ENCODE measurements at places on chromosomes 11 and 22. TPM values are rescaled to one million over a fixed set of nuclear protein-coding genes. Genes with fewer than 3 reads are reported as not detected.

DNA sequence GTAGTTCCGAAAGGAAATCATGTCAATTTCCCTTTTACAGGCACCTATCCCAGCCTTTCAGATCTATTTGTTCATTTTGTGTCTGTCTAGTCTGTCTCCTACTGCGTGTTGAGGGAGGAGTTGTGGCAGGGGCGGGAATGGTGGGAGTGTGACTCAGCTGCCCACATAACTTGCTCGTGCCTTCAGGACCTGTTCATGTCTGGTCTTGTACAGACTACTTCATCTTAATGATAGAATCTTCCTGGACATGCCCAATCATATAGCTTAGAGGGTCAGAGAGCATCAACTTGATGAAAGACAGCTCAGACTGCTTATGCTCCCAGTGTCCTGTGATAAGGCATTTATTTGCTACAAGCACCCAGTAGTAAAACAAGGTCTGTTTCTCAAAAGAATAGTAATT is 61.0 kb upstream of the BIRC3 start:
- no peak for DNase-seq

Gene OR5M3
- total RNA-seq: not detected

DNA sequence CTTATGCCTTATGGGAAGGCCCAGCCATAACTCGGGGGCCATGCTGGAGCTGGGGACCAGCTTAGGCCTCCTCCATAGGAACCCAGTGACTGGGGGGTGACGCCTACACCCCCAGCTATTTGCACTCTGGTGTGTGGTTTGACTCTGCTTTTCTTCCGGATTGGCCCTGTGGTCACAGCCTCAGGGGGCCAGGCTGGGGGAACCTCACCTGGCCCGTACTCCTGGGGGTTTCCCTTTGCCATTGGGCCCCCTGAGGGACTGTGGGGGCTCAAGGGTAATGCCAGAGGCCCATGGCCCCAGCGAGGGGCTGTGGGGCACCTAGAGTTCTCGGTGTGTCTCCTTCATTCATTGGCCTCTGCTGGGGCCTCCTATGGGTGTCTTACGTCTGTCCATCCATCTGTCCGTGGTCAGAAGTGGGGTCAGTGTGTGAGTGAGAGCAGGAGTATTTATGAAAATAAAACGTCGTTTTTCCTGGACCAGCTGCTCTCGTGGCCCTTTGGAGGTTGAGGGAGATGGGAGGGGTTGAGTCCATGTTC is 6.3 kb upstream of the SH3BP1 start:
- no peak for DNase-seq

DNA sequence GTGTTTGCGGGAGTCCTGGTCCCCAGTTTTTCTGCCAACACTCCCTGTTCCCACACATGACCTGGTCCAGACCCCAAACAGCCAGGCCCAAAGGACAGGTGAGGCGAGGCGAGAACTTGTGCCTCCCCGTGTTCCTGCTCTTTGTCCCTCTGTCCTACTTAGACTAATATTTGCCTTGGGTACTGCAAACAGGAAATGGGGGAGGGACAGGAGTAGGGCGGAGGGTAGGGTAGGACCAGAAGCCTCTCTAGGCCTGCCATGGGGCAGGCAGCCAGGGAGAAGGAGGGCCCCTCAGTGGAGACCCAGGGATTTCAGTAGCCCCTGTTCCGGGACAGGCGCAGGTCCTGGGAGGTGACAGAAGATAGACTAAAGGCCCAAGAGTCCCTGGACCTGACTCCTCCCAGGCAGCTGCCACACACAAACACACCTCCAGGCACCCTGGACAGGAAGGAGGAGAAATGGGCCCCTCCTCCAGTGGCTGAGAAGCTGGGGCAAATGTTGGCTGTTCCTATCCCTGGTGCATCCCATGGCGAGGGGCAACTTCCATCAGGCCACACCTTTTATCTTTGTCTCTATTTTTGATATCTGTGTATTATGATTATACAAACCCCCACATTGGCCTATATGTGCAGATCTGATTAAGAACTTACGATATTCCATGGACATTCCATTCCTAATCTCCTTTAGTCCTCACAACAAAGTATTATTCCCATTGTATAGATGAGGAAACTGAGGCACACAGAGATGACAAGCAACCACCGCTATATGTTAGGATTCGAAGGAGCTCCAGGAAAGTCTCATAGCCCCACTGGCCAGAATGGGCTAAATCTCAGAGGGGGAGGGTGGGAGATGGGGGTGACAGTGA is 626 bp upstream of the F2 start:
- no peak for DNase-seq

GRCh38 chr11:105548359-105548758 is 61.5 kb upstream of the GRIA4 start:
- no peak for DNase-seq

Gene CWF19L2
- 14.4 TPM for total RNA-seq

GRCh38 chr11:43738600-43739409 is 58.3 kb downstream of the HSD17B12 start:
- no peak for DNase-seq

- no peak for DNase-seq
Observed at GRCh38 chr11:131683666-131684065, 313.3 kb downstream of the NTM start.

DNA sequence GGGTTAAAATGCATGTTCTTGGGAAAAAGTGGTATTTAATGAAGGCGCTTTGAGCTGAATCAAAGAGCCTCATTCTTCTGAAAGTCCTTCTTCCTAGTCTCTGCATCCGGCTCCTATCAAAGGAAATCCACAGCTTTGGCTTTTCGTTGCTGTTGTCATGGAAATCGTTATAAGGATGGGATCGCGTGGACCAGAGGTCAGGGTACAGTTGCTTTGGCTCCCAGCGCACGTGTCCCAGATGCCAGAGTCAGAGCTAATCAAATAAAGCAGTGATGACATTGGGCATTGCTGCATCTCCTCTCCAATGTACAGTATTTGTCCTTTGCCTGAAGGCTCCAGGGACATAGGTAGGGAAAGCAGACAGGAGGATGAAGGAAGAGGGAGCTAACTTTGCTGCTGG is 181.9 kb downstream of the MYO18B start:
- no peak for DNase-seq

DNA sequence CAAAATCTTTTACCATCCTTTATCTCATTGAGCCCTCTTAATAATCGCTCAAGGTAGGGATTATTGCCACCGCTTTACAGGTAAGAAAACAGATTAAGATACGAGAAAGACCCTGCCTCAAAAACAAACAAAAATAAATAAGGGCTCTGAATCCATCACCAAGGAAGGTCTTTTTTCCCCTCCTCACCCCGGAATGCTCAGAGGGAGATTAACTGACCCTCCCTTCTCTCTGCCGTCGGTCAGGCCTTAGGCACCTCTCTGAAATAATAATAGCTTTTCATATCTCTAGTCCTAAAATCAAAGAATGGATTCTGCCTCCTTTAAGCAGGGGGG is 620 bp upstream of the ATG2A start:
- no peak for DNase-seq

GRCh38 chr11:133677387-133677786 is 145.1 kb upstream of the OPCML start:
- no peak for DNase-seq

DNA sequence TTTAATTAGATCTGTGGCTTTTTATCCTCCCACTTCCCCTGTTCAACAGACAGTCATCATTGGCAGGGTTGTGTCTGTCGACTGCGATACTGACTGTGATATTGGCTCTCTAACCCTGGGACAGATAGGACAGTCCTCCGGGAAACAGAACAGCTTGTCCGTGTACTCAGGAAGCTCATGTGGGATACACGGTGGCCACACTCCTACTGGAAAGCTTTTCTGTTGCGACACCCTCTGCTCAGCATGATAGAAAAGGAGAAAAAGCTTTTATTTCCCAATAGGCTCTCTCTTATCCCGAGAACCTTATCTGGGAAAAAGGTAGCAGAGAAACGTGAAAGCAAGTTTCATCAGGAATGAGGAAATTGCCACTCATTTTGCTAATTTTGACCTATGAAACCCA is 60.4 kb upstream of the HSPA8 start:
- peak; percentile 92 for DNase-seq

Gene GATD1
- 37.7 TPM for total RNA-seq

DNA sequence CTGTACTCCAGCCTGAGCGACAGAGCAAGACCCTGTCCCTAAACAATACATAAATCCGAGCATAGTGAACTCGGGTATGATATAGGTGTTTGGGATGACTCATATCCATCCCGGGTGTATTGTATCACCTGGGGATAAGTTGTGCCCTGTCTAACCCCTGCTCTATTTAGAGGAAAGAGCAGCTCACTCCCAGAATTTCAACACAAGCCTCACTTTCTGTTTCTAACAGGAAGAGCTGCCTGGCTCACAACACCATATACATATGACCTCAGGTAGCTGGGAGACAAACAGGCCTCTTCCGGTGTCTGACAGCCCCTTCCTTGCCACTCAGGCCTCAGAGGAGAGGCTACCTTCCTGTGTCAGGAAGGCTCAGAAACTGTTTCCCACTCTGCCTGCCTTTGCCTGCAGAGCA is 9.9 kb upstream of the MICALL1 start:
- no peak for DNase-seq

- no peak for DNase-seq
Observed at GRCh38 chr11:108559340-108559739, 34.2 kb downstream of the EXPH5 start.

DNA sequence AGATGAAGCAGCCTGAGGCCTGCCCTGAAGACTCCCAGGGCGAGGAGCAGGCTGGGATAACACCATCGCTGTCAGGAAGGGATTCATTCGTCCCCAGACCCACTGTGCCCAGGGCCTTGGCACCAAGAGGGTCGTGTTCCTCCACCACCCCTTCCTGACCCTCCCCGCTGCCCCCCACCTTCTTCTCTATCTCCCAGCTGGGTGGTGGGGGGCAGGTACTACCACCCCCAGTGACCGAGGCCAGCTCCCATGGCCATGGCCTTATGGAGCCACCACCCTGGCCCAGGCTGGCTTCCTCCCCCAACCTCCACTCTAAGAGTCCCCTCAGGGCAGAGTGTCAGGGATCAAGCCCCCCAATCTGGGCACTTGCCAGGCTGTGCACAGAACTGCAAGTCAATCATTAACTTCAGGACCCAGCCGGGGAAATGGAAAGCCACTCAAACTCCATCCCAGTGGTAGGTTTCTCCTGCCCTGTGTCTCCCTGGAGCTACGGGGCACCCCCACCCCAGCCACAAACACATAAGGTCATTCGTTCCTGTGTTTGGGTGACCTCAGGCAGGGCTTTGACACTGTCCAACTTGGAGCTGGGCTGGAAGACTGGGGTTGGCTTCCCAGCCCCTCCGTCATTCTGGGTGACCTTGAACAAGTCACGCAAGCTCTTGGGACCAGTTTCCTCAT is 33.3 kb upstream of the WNT11 start:
- no peak for DNase-seq

Gene ACRV1
- not detected for total RNA-seq

GRCh38 chr11:120057028-120057330 is 80.9 kb downstream of the TRIM29 start:
- peak; percentile 87 for DNase-seq

- DNase-seq: no peak
Observed at GRCh38 chr22:38038426-38038825, 18.8 kb upstream of the PICK1 start.

- no peak for DNase-seq
Observed at GRCh38 chr22:23183061-23183698, 2.9 kb downstream of the BCR start.

- DNase-seq: no peak
Observed at GRCh38 chr11:17978553-17979287, 34.1 kb downstream of the SERGEF start.

- DNase-seq: no peak
Observed at GRCh38 chr11:29351301-29351873, 665.4 kb downstream of the KCNA4 start.

Gene SEPTIN3
- under 0.01 TPM for total RNA-seq

Gene OR6T1
- not detected for total RNA-seq

DNA sequence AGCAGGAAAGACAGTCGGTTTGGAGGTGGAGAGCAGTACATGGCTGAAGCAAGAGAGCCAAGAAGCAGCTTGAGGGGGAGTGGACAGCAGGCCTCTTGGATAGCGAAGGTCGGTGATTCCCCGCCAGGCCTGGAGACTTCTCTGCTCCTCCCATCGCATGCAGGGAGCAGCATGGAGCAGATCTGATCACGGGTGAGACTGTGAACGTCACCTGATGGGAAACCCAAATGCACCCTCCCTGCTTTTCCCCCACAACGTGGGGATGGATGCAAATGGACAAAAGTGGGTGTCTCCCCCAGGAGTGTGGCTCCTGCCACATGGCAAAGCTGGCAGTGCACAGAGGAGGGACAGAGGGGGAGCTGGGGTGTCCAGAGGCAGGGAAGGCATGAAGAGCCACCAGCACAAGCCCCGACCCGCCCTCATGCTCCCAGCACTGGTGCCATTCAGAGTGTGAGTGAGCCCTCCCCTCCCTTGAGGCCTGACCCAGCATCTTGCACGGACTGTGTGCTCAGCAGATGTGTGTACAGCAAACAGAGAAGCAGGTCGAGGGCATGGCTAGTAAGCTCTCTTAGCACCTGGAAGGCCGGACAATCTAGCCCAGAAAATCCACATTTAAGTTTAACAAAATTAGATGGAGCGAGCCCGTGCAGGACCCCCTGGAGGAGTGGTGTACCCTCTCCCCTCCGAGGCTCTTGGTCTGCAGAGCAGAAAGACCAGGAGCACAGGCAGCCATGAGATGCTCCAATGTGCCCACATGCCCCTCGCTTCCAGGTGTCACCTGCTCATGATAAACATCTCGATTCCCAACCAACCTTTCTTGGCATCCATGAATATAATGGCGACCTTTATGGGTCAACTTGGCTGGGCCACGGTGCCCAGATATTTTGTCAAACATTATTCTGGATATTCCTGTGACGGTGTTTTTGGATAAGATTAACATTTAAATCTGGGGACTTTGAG is 661.7 kb downstream of the TBC1D22A start:
- no peak for DNase-seq

Gene AIFM3
- total RNA-seq: 1.7 TPM

Gene YPEL4
- total RNA-seq: 0.50 TPM

Gene XKR3
- not detected for total RNA-seq

DNA sequence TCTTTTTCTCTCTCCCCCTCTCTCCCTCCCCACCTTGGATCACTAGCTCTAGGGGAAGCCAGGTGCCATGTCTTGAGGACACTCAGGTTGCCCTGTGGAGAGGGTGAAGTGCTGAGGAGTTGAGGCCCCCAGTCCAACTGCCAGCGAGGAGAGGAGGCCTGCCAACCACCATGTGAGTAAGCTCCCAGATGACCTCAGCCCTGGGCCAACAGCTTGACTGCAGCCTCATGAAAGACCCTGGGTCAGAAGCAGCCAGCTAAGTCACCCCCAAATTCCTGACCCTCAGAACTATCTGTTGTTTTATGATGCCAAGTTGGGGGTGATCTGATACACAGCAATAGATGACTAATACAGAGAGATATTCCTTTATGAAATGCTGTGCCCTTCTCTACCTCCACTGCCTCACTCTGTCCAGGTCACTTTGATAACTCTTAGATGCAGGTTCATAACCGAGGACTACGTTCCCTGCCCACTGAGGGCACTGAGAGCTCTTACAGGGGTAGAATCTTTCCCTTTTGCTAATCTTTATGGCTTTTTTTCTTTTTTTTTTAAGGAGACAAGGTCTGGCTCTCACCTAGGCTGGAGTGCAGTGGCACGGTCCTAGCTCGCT is 8.0 kb downstream of the ARFGAP3 start:
- DNase-seq: no peak

GRCh38 chr11:111886844-111887243 is 7.5 kb downstream of the CFAP68 start:
- DNase-seq: no peak

GRCh38 chr22:20431511-20432192 is 6.0 kb downstream of the SCARF2 start:
- DNase-seq: no peak

GRCh38 chr11:75560644-75561043 is 1.4 kb upstream of the SERPINH1 start:
- no peak for DNase-seq

Gene RAB39A
- 0.83 TPM for total RNA-seq
